ENCODE measurements at places on chromosomes 1 and 21.

DNA sequence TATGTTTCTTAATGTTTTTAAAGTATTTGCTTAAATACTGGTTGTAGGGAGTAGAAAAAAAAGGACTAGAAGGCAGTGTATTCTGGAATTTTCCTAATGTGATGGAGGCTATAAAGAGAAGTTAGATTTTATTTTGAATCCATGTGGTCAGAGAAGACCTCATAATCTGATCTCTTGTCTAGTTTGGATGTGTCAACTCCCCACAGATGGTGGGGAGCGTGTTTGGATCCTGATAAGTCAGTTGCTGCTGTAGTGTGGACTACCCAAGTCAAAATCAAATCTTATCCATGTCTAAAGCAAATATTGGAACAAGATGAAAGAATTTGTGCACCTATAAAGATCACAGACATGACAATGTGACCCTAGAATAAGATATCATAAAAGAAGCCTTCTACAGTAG is 918.0 kb downstream of the LTN1 start:
- DNase-seq = no peak

DNA sequence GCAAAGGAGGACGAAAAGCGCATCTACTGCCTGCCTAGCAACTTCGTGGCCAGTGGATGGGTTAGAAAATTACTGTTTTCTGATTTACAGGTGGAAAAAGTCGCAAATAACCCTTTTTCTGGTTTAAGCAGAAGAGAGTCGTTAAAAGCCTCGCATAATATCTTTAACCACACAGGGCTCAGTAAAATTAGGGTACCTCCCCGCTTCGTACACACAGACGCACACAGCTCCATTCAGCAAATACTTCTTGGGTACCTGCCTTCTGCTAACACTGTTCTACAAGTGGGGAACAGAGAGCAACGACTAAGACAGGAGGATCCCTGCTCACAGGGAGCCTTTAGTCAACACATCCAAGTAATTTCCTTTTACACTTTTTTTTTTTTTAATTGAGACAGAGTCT is 704 bp downstream of the ALG6 start:
- no peak for DNase-seq

DNA sequence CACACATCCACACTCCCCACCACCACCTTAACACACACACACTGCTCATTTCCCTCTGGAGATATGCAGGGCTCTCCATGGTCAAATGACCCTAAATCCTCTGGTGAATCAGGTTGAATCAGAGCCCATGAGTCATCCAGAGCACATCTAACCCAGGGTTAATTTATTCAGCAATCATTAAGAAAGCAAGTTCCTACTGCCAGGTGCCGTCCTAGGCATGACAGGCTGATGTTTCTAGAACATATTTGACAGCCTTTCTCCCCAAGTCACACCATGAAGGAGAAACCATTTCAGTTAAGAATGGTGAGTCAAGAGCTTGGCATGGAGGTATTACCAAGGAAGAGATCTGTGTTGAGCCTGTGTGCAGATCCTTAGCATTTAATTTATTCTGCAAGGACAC is 194.3 kb upstream of the CAMK1G start:
- no peak for DNase-seq

DNA sequence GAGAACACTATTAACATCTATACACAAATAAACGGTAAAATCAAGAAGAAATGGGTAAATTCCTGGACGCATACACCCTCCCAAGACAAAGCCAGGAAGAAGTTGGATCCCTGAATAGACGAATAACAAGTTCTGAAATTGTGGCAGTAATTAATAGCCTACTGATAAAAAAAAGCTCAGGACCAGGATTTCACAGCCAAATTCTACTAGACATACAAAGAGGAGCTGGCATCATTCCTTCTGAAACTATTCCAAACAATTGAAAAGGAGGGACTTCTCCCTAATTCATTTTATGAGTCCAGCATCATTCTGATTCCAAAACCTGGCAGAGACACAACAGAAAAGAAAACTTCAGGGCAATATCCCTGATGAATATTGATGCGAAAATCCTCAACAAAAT is 70.7 kb upstream of the FMO3 start:
- DNase-seq = no peak

DNA sequence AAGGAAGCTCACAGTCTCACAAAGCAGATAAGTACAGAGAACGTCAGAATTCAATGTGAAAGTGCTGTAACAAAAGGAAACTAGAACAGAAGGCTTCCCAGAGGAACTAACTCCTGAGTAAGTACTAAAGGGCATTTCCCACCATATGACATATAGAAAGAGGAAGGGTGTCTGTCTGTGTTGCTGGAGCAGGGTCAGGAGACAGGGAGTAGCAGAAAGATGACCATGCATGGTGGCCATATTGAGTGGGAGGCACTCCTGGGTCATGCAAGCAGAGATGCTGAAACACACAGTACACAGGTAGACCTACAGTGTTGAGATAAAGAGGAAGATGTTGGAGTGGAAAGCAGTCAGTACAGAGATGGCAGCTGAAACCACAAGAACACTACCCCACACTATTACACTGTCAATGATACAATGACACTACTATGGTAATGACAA is 47.3 kb downstream of the SLC25A24 start:
- DNase-seq = no peak

GRCh38 chr1:9816199-9816598 is 7.6 kb downstream of the CLSTN1 start:
- DNase-seq = no peak

DNA sequence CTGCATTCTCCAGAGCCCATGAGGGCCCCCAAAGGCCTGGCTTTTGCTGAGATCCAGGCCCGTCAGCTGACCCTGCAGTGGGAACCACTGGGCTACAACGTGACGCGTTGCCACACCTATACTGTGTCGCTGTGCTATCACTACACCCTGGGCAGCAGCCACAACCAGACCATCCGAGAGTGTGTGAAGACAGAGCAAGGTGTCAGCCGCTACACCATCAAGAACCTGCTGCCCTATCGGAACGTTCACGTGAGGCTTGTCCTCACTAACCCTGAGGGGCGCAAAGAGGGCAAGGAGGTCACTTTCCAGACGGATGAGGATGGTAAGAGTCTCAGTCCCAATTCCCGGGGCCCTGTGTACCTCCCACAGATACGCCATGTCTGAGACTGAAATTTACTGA is 39.1 kb downstream of the PTPRU start:
- DNase-seq = no peak

DNA sequence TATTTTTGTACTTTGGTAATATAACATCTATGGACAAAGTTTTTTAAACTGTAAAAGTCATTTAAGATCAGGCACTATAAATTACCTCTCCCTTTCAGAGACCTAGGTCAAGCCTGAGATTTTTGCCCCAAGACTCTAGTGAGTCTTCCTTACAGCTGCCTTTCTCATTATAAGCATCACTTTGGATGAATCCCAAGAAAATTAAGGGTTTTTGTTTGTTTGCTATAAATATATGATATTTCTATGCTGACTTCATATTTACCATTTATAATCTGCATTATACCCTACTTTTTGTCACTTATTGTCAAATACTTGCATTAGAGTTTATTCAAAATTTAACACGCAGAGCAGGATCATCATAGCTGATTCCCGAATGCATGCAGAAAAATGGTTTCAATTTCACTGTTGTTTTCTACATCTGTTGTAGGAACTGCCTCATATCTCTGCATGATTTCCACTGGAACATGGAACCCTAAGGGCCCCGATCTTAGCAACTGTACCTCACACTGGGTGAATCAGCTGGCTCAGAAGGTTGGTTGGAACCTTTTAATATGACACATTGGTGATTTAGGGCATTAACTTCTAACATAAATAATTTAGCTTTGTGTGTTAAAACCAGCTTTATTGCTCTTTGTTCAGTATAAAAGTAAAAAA is 150.0 kb downstream of the ADGRL2 start:
- DNase-seq = no peak

DNA sequence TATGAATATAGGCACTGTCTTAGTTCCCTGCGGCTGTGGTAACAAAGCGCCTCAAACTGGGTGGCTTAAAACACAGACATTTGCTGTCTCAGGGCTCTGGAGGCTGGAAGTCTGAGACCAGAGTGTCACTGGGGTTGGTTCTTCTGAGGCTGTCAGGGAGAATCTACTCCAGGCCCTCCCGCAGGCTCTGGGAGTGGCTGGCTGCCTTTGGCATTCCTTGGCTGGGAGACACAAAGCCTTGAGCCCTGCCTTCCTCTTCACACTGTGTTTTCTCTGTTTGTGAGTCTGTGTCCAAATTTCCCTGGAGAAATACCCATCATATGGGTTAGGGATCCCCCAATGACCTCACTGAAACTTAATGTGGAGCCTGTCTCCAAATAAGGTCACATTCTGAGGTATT is 38.5 kb downstream of the B3GALT5 start:
- DNase-seq = no peak

- DNase-seq = no peak
Observed at GRCh38 chr1:119361205-119361604, 7.4 kb upstream of the HAO2 start.

GRCh38 chr1:178932552-178932906 is 61.7 kb upstream of the ANGPTL1 start:
- DNase-seq = no peak

GRCh38 chr21:31133243-31133830 is 95.1 kb upstream of the KRTAP19-8 start:
- no peak for DNase-seq

- DNase-seq = no peak
Observed at GRCh38 chr1:213687832-213688231, 299.9 kb upstream of the PROX1 start.

Measured in COR-L47 (cell line).